ENCODE measurements at places on chromosomes 2 and 18.

DNA sequence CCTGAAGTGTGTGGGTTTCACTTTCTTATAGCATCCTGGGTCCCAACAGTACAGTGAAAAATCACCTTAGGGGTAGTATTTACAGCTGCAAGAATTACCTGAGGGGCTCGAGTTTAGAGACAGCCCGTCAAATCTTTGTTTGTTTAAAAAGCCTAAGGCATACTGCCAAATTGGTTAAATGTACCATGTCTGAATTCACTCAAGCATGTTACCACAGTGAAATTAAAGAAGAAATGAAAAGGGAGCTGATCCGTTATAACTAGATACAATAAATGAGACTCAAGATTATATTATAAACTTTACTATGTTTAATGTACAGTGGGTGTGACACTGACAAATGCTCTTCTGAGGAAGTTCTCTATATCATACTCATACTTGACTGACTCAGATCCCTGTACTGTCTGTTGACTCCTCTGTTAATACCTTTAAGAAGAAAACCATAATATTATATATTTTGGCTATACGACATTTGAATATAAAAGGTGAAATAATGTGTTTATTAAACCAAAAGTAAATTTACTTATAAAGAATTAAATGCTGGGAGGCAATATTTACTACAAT is 107.3 kb downstream of the TMEFF2 start:
- DNase-seq, result no peak

DNA sequence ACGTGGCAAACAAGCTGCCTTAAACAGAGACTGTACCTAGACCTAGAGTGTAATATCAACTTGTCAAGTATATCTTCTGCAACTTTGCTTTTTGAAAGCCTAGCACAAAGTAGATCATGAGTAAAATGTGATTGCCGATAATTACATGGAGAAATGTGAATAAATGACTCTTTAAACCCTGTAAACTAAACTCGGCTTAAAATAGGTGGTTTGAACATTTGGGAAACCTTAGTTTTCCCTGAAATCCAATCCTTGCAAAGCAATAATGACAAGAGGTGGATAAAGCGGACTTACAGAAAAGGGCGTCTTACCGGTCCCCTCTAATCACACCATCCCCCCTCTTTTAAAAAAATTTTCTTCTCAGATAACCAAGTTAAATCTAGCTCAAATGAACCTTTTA is 549 bp upstream of the PSMD14 start:
- DNase-seq, result no peak

GRCh38 chr2:26608557-26608956 is 32.6 kb downstream of the CIB4 start:
- DNase-seq, result no peak

DNA sequence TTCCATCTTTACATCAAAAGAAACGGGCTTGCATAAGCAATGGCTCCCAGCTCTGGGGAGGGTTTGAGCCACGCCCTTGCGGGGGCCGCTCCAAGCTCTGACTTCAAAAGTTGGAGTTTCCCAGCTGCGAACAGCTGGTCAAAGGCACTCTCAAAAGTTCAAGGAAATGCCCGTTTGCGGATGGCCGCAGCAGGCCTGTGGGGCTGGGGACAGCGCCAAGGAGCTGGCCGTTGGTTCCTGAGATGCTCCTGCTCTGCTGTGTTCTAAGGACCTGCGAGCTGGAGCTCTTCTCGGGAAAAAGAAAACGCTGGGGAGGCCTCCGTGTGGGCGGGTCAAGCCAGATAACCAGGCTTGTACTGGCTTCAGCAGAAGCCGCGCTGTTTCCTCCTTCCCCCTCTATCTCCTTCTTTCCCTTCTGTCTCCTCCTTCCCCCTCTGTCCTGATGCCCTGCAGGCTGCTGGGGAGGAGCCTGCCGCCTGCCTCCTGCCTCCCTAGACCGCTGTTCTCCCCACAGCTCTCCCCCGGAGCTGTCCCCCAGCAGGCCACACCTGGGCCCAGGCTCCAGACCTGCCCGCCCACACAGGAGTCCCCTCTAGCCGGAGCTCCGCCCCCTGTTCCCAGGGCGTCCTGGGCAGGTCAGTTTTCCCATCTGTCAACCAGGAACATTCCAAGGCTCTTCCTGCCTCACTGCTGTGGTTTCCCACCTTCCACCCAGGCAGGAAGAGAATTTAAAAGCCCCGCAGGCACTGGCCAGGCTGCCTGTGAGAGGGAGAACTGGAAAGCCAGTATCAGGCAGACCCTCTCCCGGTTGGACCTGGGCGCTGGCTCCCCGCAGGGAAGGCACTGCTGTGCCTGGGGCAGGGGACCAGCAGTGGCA is 14.1 kb downstream of the KLF11 start:
- DNase-seq, result no peak

DNA sequence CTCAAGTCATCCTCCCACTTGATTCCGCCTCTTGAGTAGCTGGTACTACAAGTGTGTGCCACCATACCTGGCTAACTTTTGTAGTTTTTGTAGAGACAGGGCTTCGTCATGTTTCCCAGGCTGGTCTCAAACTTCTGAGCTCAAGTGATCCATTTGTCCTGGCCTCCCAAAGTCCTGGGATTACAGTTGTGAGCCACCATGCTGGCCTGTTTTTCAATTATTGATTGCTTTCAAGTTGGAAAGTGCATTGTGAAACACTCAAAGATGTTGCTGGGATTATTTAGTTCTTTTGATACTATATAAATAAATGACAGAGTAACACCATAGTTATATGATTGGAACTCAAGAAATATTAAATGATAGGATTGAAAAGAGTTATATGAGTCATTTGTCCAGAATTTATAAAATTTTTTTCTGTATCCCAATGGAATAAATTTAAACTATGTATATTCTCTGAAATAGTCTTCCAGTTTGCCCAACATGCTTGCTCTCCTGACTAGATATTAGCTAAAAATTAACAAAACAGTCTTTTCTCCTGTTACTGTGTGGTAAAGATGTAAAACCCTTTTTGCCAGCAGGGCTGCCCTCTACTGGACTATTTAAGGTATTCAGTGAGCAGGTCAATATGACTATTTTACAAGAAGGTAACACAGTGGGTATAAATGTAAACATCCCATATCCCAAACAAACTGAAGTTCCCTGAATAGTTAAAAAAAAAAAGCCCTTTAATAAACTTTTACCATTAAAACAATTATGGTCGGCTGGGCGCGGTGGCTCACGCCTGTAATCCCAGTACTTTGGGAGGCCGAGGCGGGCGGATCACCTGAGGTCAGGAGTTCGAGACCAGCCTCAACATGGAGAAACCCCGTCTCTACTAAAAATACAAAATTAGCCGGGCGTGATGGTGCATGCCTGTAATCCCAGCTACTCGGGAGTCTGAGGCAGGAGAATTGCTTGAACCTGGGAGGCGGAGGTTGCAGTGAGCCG is 42.7 kb downstream of the ACSL3 start:
- DNase-seq, result no peak

GRCh38 chr18:36661999-36662398 is 166.8 kb downstream of the TPGS2 start:
- DNase-seq, result no peak

GRCh38 chr2:147630585-147630984 is 214.2 kb upstream of the ACVR2A start:
- no peak for DNase-seq

- no peak for DNase-seq
Observed at GRCh38 chr2:70750320-70750719, 17.7 kb downstream of the ADD2 start.

GRCh38 chr2:30733876-30734520 is 73.2 kb downstream of the CAPN13 start:
- no peak for DNase-seq

DNA sequence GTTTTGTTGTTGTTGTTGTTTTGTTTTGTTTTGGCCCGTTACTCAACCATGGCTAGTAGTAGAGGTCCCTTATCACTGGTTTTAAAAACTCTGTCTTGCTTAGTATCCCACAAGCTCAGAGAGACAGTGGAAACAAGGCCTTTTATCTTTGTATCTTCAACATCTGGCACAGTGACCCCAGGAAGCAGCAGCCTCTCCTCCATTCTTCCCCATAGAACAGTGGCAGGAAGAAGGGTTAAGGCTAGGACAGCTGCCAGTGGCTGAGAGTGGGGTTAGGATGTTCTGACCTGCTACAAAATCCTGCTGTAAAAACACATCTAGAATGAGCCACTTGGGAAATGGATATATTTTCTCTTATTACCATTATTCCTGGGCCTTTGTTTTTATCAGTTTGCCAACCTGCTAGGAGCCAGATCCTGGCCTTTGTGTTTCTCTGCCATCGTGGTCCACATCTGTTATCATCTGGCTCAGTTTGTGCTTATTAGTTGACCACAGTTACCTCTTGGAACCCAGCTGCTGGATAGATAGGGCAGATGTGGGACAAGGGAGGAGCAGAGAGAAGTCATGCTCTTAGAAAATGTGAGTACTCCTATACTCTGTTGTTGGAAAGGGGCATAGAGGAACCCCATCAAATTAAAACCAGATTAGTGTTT is 246.8 kb downstream of the AGPS start:
- DNase-seq, result no peak

DNA sequence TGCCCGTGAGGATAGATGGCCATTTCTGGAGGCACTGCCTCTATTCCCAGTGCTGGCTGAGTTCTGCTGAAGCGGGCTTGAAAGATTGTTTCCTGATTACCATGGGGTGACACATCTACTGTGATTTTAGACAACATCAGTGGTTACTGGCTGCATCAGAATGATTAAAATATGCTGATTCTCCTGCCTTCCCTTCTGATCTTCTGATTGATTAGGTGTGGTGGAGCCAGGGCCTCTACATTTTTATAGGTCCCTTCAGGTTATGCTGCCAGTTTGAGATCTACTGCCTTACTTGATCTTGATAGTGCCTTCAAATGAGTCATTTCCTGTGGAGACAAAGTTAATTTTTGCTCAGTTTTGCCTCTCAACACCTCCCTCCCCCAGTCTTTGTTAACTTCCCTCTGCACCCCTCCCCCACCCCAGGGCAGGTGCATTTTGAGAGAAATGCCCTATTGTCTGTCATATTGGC is 31.6 kb upstream of the SNORC start:
- no peak for DNase-seq

GRCh38 chr18:74832999-74833398 is 235.3 kb downstream of the ZNF407 start:
- no peak for DNase-seq

DNA sequence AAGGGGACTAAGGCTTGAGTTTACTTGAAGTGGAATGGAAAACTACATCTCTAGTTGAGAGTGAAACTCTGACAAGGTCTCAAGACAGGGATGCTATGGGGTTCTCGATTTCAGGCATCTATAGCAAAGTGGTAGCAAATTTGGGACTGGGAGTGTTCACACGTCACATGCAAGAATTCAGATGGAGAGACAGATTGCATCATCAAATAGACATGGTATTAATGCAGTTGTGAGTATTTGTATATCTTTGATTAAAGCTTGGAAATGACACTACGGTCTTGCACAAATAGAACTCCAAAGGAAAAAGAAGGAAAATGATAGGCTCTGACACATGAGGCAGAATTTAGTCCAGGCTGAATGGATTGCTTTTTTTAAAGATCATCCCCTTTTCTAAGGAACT is 1061.6 kb upstream of the FANCL start:
- no peak for DNase-seq

GRCh38 chr2:159971365-159972152 is 90.9 kb downstream of the PLA2R1 start:
- no peak for DNase-seq

GRCh38 chr2:159094173-159094737 is 125.8 kb downstream of the TANC1 start:
- DNase-seq, result no peak

DNA sequence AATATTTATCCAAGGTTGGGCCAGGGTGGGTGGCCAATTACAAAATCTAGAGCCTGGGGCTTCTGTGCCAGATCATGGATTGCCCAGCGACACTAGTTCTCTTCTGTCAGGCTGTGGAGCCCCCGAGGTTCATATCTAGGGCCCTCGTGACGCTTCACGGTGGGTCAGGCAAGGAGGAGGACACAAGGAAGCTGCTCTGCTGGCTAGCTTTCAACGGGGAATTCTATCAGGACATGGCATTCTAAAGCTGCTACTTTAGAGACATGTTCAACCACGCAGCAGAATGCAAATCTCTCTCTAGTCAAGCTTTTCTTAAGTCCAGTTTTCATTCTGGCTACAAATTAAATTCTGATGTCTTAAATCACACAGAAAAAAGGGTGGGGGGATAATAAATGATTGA is 180.2 kb downstream of the THADA start:
- DNase-seq, result no peak

DNA sequence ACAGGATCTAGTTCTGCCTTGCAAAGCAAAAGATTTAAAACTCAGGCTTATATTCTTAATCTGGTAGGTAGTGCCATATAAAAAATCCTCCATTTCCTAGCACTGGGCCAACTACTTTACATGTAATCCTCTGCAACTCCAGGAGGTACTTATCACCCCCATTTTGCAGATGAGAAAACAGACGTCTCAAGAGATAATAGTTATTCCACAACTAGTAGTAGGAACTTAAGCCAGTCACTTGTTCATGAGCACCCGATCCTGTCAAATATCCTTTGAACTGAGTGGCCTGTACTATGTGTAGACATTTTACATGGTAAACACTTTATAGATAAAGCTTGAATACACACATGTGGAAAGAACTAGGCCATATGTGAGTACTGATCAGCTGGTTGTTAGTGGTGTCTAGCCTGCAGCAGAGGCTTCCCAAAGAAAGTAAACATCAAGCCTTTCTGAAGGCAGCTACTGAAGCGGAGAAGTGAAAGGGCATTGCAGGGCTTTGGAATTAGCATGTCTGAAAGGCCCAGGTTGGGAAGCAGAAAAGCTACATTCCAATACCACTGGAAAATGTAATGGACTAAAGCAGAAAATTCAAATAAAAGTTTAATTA is 48.0 kb downstream of the NAB1 start:
- no peak for DNase-seq

GRCh38 chr2:219002395-219003266 is 9.4 kb upstream of the CRYBA2 start:
- DNase-seq, result no peak

DNA sequence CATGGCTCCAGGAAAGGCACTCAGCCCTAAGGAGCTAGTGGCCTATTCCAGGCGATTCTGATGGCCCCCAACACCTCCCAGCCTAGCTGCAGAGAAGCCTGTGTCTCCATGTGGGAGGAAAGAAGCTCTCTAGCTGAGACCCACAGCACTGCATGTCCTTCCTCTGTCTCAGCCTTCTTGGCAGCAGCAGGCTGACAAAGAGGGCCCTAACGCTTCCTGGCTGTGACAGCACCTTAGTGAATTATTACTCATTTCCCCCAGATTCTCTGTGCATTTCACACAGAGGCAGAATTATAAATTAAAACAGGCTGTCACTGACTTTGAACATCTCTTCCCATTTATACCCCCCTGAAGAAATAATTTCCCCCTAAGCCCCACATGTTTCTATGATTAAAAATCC is 206.8 kb downstream of the CLIP4 start:
- no peak for DNase-seq

Measured in hypothalamus (tissue), 51 donors.